ENCODE measurements at places on chromosomes 12 and 14.

DNA sequence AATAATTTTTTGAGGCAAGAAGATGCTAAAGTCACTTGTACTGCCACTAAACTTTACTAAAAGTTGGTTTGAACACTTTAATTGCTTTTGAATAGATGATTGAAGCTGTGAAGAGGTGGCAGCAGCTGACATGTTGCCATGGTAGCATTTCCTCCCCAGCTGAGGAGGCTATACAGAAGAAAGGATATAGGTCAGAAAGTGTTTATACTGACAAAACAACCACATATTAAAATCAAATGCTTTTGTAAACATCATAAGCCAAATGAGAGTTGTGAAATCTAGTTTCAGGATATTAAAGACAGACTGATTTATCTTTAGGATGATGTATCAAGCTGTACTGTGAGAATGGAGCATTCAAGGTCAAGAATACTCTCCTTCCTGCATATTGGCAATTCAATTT is 41.7 kb downstream of the TSPAN19 start:
- DNase-seq: no peak

DNA sequence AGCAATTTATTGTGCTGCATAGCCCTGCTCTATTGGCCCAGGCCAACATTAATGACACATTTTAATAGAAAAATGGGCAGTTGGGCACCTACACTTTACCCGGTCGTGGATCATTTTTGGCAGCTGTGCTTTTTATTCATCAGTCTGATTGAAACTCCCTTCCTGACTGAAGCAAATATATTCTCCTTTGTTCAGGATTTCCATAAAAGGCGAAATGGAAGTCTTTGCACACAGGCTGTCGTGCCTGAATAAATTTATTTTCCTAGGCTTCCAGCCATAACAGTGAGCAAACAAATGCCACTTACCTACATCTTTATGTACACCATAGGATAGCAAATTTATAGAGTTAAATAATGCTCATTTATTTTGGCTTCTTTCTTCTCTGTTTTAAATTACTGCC is 480.7 kb upstream of the DCN start:
- no peak for DNase-seq

GRCh38 chr14:63343878-63344277 is 25.1 kb upstream of the GPHB5 start:
- DNase-seq: no peak

DNA sequence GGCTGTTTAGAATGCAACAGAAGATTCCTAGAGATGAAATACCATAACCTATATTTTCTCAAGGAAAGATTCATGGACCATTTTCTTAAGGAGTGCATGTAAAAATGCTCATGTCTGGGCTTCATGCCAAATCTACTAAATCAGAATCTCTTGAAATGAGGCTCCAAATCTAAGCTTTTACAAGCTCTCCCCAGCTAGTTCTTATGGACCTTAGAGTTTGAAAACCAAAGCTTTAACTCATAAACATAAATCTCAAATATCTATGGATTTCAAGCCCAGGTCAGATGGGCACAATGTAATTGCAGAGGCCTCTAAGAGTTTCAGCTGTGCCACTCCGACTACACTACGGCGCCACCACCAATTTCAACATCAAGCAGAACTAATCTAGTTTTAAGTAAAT is 117.3 kb upstream of the CAND1 start:
- DNase-seq: no peak

DNA sequence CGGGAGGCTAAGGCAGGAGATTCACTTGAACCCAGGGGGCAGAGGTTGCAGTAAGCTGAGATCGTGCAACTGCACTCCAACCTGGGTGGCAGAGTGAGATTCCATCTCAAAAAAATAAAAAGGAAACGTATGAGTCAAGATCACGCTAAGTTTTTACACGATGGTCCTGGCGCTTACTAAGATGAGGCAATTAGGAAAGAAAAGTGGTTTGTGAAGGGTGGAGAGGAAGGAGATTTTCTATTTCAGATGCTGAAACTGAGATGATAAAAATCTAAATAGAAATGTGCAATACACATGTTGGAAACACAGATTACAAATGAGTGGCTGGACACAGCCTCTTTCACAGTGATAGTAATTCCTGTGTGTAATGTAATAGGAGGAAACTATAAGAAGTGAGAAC is 63.2 kb downstream of the KDM5A start:
- DNase-seq: no peak

DNA sequence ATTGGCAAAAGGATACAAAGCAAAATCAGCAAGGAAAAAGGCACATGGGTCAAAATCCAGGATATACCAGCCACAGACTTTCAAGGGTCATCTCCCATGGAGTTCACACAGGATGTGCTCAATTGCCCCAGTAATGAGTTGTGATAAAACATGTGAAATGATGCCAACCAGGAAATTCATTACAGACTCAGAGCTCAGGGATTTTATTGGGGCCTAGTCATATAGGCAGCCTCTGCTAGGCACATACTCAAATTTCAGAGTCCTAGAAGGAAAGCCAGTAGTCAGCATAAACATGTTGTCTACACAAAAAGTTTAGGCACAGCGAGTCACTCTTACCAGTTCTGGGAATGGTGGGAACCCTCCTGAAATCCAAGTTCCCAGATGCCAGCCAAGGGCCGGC is 64.4 kb upstream of the OSBPL8 start:
- no peak for DNase-seq

DNA sequence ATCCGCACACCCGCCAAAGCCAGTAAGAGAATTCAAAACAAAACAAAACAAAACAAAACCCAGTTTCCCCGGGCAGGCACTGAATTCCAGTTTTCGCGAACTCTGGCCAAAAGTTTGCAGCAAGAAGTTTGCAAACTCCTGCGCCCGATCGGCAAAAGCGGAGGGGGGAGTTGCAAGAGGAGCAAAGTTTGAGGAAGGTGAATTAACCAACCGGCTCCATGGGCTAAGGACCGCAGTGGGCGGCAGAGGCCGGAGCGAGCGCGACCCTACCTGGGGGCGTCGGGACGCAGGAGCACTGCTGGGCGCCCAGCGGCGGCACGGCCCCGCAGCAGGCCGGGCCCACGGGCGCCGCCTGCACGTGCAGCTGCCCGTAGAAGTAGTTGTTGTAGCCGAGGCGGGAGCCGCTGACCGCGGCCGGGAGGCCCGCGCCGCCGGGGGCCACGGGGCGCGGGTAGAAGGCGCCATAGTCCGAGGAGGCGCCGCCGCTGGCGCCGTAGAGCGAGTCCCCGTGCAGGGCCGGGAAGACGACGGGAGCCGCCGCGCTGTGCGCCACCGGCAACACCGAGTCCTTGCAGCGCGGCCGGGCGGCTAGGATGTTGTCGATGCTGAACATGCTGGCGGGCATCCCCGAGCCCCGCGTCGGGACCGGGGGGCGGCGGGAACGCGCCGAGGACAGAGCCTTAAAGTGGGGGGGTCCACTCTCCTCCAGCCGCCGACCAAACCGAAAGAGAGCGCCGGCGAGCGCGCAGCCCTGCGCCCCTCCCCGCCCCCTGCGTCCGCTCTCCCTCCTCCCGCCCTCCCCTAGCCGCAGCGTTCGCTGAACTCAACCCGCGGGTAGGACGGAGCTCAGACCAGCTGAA is at the start of gene GSC:
GSC (minus strand) TSS at position 723 of the 860 bp plus-strand sequence; CDS start at position 625, 98 bp downstream.
- DNase-seq: no peak

GRCh38 chr14:92519246-92520101 is 5.9 kb downstream of the RIN3 start:
- no peak for DNase-seq

GRCh38 chr12:65822732-65823512 is 1.4 kb upstream of the HMGA2 start:
- DNase-seq: no peak

GRCh38 chr12:98374007-98374406 is 141.4 kb upstream of the TMPO start:
- no peak for DNase-seq

- no peak for DNase-seq
Measured at GRCh38 chr14:64695071-64695470, 9.2 kb upstream of the PLEKHG3 start.

DNA sequence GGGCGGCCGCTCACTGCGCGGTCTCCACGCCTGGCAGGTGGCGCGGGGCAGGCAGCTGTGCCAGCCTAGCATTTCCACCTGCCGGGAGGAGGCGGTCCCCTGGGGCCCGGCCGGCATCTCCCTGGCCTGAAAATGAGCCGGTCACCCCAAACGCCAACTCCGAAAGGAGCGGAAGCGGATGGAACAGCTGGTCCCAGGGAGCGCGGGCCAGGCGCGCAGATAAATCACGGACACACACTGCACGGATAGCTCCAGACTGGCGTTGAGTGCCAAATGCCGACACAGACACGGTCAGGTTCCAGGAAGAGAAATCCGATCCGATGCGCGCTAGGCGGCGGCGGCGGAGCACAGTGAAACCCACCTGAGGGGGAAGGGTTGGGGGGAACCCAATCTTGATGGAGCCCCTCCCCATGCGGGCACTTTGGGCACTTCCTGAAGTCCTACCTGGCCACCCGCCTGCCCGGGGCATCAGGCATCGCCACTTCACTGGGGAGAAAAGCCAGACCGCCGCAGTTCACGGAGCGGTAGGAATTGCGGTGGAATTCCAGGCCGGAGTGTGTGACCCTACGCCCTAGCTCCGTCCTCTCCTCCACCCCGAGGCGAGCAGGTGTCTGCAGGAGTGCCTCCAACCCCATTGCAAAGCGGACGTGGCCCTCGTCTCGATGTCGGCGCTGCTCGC is 624 bp upstream of the PLEKHD1 start:
- no peak for DNase-seq

- DNase-seq: no peak
Measured at GRCh38 chr14:58315606-58316005, 17.3 kb downstream of the ARID4A start.

DNA sequence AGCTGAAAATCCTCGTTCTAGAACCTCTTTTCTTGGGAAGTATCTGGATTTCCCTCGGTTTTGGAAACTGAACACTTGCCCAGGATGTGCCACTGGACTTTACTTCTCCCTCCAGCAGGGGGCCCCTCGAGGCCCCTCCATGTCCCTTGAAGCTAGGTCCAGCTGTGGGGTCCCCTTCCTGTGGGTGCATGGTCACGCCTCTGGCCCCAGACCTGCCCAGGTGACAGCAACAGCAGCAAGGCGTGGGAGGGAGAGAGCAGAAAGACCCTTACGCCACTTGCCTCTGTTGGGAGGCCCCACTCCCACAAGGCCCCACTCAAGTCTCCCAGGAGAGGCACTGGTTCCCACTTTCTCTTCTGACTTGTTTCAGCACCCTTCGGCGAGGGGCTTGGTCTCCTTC is 3.1 kb downstream of the SLC25A29 start:
- no peak for DNase-seq

DNA sequence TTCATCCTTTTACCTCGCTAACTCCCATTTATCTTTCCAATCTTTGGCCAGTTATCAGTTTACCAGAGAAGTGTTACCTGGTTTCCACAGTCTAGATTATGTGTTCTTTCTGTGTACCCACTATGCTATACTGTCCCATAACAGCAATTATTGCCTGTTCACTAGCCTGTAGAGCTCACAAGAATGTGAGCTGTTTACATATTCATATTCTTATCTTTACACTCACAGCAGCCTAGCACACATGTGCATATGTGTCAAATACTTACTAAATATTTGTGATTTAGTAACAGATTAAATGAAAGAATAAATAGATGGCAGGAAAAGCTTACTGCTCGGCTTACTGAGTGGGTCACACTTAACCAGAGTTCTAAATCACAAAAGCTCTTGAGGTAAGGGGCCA is 97.8 kb downstream of the NOVA1 start:
- no peak for DNase-seq

DNA sequence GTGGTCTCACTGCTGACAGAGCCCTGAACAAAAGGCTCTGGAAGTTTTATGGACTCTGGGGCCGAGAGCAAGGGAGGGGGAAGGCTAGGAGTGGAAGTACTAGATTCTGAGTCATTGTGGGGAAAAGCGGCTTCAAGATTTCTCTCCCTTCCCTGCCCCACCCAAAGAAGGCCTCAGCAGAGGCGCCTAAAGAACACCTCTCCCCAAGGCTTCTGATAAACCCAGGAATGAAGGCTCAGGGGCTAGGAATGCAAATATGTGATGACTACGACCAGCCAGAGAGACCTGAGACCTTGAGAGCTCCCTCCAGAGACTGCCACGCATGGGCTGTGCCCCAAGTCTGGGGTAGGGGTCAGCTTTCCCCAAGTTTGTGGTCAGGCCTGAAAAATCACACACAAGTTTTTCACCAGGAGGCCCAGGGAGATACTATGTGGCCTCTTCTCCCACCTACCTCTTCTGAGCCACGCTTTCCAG is 130.7 kb upstream of the HIF1A start:
- no peak for DNase-seq

DNA sequence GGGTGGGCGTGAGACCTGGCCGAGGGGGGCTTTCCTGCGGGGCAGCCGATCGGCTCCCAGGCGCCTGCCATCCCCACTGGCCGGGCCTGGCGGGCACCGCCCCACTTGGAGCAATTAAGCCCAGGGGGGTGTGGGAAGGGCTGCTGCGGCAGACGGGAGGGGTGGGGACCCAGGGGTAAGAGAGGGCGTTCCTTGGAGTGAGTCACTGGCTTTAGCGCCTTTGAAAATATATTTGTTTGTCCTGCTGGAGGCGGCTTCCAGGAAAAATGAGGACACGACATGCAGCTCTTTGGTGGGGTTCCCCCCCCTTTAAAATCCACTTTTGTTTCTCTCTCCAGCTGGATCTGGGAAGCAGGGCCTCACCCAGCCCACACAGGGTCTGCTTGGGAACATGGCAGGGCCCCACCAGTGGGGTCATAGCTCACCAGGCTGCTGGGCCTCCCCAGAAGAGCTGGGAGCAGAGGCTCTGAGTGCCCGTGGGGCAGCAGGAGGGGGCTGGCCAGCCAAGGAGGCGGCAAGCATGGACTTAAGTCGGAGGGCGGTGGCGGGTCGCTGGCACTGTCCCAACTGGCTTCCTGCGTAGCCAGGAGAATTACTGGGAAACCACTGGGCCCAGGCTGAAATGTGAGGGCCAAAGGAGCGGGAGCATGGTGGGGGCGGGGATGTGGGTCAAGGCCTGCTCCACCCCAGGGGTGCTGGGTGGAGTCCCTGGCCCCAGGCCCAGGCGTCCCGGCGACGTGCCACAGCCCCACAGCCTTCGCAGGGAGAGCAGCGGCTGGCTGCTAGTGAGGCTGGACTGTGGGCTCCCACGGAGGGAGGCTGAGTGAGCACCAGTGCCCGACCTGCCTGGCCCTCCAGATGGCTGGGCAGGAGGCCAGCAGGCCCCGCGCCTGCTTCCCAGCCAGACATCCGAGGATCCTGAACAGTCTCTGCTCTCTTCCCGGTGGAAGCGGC is 128.0 kb downstream of the RFLNA start:
- no peak for DNase-seq
